NCI-H774 (cell line): ENCODE measurements at places on chromosomes 7 and 10.

DNA sequence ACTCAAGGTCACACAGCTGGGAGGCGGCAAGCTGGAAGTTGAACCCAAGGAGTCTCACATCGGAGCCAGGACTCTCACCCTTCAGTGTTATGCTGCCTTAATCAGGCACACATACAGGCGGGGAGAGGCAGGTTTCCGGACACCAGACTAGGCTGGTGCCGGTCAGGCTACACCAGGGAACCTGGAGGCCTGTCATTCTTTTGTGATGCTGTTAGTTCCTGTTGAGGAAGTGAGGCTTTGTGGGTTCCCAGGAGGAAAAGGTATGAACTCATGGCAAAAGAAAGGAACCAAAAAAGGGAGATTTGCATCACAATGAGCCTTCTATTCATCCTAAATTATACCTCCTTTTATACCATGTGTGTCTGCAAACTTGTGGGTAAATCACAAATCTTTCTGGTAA lies 103.8 kb downstream of the TCF7L2 start:
- DNase-seq: no peak

GRCh38 chr10:118101501-118101900 lies 54.8 kb upstream of the RAB11FIP2 start:
- no peak for DNase-seq

DNA sequence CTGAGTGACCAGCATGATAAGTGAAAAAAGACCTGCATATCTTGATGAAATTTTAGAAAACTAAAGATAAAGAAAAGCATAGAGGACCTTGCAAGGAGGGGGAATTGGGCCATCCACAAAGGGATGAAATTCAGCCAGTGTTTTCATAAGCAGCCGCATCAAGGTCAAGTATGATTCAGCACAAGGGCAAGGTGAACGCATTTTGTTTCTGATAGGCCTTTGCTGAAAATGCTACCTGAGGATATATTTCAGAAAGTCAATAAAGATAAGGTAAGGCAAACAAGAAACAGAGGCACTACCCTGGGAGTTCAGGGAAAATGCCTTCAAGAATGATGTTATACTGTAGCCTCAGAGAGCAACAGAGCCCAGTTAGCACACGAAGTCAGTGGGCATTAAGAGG lies 55.0 kb upstream of the SHH start:
- no peak for DNase-seq

- no peak for DNase-seq
Measured at GRCh38 chr7:7959979-7960670, 8.5 kb upstream of the GLCCI1 start.

GRCh38 chr7:45685619-45686240 lies 111.6 kb downstream of the ADCY1 start:
- DNase-seq: no peak

DNA sequence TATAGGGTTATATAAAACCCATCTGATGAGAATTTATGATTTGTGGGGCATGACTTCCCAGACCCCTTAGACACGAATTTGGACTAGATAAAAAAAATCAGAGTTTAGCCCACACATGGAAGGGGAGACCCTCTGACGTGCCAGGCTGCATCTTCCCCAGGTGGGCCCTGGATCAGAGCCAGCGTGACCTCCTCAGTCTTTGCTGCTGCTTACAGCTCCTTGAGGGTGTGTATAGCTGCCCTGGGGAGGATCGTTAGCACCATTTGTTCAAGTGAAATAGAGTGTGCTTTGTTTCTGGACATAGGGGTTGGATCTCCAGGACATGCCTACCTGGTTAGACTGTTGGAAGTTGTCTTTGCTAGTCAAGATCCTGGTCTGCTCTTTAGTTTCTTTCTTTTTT lies 54.2 kb downstream of the DOCK1 start:
- DNase-seq: no peak

DNA sequence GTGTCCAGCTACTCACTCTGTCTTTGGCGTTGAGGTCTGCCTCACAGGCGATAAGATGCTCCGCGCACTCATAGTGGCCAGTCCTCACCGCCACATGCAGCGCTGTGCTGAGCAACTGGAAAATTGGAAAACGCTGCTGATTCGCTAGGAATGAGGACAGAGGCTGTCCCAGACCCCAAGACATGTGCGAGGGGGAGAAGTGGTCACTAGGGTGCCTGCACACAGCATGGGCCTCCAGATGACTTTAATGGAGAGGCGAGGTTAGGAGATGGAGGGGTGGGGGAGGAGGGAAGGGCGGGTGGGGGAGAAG lies 5.2 kb downstream of the ANKRD1 start:
- DNase-seq: no peak

DNA sequence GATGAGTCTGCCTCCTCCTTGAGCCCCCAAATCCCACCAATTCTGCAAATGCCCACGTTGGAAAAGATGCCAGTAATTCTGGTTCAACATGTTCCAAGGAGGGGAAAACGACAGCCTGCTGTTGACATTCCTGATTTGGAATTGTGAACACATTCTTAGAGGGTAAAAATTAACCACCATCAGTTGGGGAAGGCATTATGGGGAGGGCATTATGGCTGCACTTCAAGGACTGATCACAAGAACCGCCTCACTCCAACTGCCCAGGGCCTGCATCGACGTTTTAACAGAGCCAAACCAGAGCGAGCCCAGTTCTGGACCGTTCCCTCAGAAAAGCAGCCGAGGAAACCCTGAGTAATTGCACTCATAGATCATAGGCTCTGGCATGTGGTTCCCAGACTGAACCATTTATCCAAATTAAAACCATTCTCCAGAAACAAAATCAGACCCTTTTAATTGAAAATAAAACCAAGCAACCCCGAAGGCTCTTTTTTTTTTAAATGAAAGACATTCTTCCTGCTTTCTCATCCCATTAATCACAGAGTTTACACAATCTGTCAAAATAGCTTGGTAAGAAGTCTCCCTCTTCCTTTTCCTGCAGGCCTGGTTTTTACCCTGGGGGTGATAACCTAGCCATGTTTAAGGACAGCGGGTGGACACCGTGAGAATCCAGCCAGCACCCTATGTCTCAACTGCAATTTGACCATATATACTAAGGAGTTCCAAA lies 8.0 kb downstream of the TNS3 start:
- DNase-seq: no peak

- DNase-seq: no peak
Measured at GRCh38 chr10:58360412-58361004, 24.7 kb upstream of the TFAM start.

GRCh38 chr10:114356751-114357514 lies 47.4 kb downstream of the AFAP1L2 start:
- DNase-seq: no peak

DNA sequence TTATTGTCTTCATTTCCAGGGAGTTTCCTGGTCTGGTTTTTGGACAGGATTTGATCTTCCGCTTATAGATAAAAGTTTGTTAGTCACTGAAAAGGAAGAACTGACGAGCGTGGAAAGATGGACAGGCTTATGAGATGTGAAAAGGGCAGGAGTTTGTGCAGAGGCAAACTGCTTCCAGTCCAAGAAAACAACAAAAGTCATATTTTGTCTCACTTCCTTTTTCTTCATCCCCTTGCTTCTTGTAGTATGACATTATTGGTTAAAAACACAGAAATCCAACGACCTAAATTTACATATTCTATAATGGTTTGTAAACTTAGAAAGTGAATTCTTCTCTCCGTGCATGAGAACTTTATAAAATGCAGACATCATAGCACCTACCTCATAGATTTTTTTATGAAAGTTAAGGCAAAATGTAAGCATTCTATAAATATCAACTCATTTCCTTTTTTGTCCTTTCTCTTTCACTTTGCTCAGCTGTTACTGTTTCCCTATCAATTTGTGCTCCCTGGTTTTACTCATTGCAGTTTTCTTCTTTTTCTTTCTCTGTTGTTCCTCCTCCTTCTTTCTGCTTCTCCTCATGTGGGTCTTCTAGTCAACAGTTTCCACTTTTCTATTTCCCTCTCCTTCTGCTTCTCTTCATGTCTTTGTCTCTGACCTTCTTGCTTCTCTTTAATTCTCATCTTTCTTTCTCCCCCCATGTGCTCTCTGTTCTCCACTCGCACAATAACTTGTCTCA lies 370.2 kb downstream of the ARL4A start:
- no peak for DNase-seq

DNA sequence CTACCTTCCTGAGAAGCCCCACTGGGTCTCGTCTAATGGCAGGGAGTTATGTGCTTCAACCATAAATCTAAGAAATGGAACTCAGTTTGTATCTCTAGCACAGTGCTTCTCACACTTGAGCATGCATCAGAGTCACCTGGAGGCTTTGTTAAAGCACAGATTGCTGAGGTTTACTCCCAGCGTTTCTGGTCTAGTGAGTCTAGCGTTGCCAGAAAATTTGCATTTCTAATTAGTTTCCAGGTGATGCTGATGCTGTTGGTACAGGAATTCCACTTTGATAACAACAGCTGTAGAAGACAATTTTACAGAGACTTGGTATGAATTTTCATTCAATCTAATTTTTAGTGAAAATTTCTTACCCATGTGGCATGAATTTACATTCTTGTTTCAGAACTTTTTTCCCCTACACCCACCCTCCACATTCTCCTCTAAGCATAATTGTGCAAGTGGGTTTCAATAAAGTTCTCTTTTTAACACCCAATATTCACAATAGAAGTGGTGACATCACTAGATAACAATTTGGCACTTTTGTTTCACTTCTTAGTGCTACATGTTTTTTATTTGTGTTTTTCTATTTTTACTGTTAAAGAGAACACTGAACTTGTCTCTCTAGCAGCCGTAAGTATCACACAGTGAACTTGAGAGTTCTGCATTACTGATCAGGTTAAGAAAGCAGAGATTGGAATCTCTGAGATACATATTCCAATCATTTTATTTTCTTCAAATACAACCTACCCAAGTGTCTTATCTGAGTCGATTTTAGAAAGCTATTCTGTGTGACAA lies 48.4 kb upstream of the BET1 start:
- DNase-seq: no peak

DNA sequence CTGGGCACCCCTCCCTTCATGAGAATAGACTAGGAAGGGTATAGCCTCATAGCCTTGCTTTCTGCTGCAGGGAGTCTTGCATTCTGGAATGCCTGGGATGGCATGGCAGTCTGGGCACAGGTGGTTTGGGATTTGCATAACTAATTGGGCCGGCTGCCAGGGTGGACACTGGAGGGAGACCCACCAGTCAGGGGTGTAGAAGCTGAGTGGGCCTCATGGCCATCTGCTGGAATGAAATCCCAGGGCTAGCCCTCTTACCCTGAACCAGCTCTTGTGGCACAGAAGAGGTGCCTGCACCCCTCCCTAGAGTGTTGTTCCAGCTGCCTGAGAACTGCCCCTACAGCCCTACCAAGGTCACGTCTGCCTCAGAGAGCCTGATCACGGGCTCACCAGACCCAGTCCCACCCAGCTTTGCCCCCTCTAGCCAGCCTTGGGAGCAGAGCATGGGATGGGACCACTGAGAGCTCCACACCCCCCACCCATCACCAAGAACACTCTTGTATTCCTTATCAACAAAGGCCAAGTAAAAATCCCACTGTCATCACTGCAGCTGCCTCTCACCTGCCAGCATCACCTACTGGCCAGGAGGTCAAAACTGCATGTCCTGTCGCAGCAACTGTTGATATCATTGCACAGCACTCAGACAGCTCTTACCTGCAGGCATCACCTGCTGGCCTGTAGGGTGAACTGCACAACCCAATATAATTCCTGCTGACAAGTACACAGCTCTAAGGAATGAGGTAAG lies 148.9 kb downstream of the ZEB1 start:
- DNase-seq: no peak

DNA sequence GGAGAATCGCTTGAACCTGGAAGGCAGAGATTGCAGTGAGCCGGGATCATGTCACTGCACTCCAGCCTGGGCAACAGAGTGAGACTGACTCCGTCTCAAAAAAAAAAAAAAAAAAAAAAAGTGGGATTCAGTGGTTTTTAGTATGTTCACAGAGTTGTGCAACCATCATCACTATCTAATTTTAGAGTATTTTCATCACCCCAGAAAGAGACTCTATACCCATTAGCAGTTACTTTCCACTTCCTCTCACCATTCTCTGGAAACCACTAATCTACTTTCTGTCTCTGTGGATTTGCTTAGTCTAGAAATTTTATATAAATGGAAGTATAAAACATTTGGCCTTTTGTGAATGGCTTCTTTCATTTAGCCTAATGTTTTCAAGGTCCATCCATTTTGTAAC lies 113.4 kb downstream of the ST7 start:
- DNase-seq: no peak

DNA sequence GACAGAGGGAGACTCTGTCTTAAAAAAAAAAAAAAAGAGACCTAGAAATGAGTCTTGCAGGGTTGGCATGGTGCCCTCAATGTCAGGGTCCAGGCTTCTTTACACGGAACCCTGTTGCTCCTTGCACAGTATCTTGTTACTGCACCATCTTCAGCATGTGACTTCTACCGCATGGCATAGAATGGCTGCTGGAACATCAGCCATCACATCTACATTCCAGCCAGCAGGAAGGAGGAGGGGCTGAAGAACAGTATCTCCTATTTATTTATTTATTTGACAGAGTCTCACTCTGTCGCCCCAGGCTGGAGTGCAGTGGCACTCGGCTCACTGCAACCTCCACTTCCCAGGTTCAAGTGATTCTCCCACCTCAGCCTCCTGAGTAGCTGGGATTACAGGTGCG lies 3.7 kb upstream of the ACHE start:
- no peak for DNase-seq

DNA sequence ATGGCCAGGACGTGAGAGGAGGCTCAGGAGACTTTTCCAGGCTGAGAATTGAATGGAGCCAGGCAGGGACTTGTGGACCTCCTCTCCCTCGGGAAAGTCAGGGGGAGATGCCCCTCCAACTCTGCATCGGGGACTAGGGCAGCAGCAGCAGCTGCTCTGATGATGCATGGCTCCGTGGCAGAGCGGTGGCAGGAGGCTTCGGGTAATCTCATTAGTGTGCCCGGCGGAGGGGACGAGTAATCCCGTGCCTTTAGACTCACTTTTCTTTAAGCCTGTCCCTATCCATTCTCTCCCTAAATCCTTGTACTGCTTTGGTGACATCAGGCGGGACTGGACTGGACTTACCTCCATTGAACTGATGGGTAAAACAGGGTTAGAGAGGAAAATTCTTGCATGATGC lies 75.1 kb downstream of the ZMIZ1 start:
- no peak for DNase-seq

DNA sequence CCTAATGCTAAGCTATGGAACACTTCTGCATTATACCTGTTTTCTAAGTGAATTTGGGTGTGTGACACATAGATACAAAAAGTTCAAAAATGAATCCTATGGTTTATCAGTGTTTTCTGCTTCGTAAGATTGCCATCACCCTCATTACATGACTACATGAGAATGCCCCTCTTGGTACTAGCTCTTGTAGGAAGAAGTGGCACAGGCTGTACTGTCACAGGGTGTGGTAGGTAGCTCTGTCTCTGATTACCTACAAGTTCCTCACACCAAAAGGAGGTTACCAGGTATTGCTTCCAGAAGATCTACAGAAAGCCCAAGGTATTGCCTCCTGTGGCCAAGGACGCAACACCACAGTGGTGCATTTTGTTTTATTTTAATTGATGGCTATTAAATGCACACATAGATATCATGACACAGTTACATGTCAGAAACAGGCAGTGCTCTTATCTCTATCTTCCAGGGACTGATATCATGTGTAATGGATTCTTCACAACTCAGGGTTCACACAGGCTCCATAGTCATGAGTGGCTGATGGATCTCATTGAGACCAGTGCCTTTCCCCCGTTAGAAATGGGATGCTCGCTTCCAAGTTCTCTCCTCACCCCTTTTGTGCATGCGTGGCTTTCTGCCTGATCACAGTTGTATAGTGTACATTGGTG lies 6.6 kb downstream of the OPTN start:
- DNase-seq: no peak

- DNase-seq: peak; percentile 91
Measured at GRCh38 chr7:91034459-91035368, 229.5 kb upstream of the FZD1 start.

- DNase-seq: no peak
Measured at GRCh38 chr10:106500041-106500924, 664.2 kb downstream of the SORCS1 start.
